ENCODE measurements at places on chromosomes 11 and 22. TPM values are rescaled to one million over a fixed set of nuclear protein-coding genes. Genes with fewer than 3 reads are reported as not detected.
A peak's percentile ranks its signal among the peaks of the same experiment; 100 is the strongest.

- ATAC-seq = no peak
Measured at GRCh38 chr11:123707206-123707605, 34.3 kb downstream of the ZNF202 start.

KCNJ4 gene
- not detected for total RNA-seq

DNA sequence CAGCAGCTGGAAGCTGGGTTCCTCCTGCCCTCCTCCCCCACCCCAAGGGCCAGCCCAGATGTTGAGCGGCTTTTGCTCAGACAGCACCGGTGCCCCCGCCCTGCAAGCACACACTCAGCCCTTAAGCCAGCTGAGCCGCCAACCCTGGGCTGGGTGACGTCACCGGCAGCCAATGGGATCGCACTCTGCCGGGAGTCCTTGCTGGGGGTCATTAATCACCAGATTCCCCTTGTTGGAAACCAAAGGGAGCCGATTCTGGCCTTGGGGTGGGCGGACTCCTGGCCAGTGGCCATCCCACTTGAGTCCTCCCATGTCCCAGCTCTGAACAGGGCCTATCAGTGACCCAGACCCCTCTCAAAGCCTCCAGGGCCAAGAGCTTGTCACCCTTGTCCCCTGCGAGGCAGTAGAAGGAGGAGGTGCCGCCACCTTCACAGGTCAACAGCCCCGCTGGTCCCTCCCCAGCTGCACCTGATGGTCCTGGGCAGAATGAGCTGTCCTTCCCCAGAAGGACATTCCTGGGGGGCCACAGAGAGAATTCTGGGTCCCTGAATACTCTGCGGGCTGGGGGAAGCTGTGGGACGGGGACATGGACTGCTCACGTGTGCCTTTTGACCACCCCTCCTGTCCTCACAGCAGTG is 7.4 kb downstream of the DUSP8 start:
- ATAC-seq = peak; percentile 35

GRCh38 chr11:104763930-104764709 is 134.1 kb downstream of the CASP12 start:
- no peak for ATAC-seq

DNA sequence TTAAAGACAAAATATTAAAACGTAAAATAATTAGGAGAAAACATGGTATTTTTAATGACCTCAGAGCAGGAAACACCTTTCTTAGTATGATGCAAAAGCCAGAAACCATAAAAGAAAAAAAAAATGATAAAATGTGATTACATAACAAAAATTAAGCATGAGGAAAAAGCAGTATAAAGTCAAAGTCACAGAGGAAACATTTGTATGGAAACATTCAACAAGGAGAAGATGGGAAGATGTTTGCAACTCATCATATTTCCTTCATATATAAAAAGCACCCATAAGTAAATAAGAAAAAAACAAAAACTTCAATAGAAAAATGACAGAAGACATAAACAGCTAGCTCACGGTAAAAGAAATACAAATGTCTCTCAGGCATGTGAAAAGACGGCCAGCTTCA is 17.3 kb downstream of the SHISAL1 start:
- no peak for ATAC-seq

A4GALT gene
- total RNA-seq = 14.3 TPM

PARVA gene
- 28.9 TPM for total RNA-seq

GRCh38 chr11:42232673-42233072 is 773.2 kb upstream of the LRRC4C start:
- ATAC-seq = no peak

RBM7 gene
- total RNA-seq = 20.2 TPM

DNA sequence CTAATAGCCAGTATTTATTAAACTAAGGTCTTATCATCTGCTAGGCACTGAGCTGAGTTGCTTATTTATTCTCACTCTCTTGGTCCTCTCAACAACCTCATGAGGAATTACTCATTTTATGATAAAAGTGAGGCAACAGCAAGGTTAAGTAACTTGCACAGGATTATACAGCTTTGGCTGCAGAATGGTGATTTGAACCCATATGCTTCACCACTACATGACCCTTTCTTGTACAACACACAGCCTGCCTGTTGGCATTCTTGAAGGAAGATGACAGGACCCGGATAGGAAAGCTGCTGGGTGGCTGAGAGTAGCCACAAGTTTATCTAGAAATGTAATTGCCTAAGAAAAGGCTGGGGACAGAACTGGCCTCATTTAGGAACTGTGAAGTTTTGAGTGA is 5.3 kb upstream of the PARVA start:
- no peak for ATAC-seq

DNA sequence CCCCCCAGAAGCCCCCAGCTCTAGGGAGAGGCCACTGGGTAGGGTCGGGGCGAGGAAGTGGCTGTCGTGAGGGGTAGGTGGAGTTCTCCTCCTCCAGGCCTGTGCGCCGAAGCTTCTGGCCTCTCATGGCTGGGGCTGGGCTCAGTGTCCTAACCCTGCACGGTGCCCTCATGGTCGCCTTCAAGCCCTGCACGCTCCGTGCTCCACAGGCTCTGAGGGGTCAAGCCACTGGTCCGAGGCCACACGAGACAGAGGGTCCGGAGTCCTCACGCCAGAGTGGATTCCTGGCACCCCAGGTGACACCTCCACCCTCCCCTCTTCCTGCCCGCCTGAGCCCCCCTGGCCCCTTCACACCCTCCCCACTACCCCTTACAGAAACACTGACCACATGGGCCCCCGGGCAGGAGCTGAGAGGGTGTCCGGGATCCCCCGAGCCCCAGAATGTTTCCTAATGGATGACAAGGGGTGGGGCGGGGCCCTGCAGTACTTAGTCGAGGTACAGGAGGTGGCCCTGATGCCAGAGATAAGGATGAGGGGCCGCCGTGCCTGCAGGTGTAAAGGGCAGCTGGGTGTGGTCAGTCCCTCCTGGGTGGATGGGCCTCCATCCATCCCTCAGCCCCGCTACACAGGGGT is 997 bp upstream of the CDHR5 start:
- ATAC-seq = peak; percentile 9

- no peak for ATAC-seq
Measured at GRCh38 chr11:20310137-20310536, 53.4 kb upstream of the HTATIP2 start.

DNA sequence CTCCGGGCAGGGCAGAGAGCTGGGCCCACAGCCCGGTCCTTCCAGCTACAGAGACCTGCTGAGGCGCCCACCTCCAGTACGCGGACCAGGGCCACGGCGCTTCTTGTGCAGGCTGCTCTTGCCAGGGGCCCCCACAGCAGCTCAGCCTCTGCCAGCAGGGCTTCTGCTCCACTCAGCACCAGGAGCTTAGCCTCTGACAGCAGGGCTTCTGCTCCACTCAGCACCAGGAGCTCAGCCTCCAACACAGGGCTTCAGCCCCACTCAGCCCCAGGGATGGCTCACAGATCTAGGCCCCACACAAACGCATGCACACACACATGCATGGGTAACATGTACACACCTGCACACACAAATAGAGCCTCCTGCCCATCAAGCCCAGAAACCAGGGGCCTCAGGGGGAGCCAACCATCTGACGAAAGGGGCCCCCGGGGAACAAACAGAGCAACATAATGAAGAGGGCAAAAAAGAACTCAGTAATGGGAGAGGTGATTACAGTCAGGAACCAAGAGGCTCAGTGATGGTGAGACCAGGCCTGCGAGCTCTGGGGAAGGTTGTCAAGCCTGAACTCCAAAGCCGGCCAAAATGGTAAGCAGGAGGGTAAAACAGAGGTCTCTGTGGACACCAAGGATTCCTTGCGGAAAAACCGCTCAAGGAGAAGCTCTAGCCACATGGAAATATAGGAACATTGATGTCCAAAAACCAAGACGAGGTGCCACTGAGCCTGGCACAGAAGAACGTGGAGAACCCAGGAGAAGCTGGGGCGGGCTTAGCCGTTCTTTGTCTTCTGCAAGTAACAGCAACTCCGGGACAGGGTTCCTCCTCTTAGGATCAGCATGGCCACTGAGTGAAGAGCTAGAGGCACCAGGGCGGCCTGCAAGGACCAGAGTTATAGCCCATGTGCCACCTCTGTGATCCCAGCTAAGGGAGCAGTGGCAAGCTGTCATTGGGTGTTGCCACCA is 46.5 kb downstream of the GNB1L start:
- ATAC-seq = no peak

DNA sequence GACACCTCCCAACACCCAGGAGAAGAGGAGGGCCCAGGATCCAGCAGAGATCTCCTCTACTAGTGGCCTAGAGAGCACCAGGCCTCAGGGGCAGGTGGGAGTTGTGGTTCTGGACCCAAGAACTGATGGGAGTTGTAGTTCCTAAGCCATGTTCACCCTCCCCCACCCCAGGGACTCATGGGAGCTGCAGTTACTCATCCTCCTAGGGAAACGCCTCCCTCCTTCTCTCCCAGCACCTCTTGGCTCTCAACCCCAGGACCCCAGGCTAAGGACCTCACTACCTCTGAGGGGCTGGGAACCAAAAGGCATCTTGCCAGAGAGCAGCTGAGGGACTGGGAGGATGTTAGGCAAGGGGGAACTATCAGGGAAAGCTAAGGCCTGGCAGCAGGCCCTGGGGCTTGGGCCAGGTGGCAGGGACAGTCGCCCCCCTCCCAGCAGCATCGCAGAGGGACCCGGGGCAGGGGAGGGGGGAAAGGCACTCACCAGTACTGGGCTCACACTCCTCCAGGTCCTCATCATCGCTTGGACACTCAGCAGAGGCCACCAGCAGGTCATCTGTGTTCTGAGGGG is 28.9 kb downstream of the SLC22A12 start:
- ATAC-seq = peak; percentile 19

DNA sequence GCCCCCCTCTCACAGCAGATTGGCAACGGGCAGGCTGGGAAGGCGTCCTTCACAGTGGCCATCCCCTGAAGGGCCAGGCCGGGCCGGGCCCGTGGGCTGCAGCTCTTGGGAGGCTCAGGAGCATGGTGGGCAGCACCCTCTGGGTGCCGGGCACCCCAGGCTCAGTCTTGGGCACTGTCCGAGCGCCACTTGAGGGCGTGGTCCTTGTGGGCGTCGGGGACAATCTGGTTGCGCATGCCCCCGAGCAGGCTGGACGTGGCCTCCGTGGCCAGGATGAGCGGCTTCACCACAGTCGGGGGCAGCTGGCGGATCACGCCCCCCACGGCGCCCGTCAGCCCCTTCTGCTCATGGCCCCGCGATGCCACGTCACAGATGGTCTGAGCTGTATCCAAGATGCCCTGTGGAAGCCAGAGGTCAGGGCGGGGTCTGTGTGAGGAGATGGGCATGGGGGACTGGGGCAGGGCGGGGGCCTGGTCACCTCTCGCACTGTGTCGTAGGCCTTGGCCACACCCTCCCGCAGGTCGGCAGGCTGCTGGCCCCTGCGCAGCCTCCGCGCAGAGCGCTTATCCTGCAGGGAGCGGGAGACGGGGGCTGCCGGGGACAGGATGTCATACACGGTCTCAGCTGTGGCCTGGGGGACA is 16.5 kb upstream of the EHD1 start:
- no peak for ATAC-seq

ARHGAP20 gene
- total RNA-seq = 2.6 TPM

OPCML gene
- not detected for total RNA-seq
